ENCODE measurements at places on chromosomes 13 and 19.

DNA sequence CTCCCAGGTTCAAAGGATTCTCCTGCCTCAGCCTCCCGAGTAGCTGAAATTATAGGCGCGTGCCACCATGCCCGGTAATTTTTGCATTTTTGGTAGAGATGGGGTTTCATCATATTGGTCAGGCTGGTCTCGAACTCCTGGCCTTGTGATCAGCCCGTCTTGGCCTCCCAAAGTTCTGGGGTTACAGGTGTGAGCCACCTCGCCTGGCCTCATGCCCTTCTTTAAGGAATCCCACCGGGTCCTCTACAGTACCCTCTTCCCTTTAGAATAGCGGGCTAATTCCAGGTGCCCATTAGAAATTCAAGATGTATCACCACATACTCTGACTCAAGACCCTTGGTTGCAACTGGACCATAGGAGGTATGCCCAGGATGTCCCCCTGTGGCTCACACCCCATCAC lies 74.2 kb upstream of the ZNF536 start:
- no peak for DNase-seq

DNA sequence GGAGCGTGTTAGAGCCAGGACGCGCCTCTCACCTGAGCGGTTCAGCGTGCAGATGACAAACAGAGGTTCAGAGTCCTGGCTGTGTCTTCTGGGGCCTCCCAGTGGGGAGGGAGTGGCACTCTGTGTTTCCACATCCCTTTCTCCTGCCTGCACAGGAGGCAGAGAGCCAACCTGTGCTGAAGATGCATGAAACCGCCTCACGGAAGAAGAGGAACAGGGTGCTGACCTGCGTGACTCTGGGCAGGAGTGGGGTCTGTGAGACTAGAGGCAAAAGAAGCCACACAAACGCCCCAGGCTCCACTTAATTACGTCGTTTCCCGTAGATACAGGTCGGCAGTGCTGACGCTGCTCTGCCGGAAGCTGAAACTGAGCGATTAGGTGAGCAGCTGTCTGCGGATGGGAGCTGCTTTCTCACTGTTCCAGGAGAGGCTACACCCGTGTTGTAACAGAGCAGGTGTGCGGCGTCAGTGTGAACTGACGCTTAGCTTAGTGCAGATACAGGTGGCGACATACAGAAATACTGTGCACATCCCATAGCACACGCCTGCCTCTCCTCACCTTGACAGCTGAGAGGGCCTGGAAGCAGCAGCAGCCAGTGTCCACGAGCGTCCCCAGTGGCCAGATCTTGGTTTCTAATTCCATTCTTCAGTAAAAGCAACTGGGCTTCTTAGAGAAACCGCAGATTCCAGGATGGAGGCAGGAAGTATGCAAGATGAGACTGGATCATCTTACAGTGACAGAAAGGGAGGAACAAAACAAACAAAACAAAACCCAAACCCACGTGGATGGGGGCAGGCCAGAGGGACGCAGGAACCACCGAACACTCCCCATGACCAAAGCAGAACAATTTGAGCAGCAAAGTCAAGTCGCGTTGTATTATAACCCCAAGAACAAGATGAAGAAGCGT lies 37.7 kb upstream of the MCF2L start:
- peak; percentile 53 for DNase-seq

GRCh38 chr19:41691268-41691970 lies 3.3 kb upstream of the CEACAM7 start:
- no peak for DNase-seq

DNA sequence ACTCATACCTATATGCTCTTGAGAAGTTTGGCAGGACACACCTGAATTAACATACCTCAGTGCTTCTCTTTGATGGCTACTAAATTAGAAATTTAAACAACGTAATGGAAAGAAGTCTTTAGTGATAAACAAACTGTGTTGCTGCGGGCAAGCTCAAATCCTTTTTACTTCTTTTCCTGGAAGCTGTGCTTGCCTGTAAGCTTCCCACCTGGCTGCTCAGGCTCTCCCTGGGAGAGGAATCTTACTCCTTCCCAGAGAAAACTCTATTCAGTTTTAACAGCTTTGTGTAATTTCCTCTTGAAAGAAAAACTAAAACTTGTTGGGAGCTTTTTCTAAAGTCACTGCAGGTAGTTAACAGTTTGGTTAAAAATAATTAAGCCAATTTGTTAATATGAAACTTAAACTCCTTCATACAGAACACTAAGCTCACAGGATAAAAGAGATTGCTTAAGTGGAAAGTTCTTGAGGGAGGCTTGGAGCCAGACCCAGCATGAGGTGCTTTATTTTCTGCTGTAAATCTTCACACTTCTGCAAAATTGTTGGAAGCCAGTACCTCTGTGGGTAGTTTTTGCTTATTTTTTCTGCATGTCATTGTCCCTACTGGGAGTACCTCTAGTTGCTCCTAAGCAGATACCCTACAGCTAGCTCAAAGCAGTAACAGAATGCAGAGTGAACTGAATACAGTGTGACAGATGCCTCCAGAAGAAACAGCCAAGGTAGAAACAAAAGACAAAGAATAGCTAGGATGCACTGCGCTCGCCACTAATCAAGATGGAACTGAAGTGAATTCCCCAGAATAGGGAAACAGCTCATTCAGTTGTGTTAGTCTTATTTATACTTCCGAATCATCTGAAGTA lies 1253.0 kb downstream of the PCDH17 start:
- DNase-seq: no peak

GRCh38 chr13:36163809-36164308 lies 32.7 kb upstream of the DCLK1 start:
- DNase-seq: peak; percentile 85

- DNase-seq: no peak
Observed at GRCh38 chr19:30590596-30591229, 218.5 kb downstream of the ZNF536 start.

DNA sequence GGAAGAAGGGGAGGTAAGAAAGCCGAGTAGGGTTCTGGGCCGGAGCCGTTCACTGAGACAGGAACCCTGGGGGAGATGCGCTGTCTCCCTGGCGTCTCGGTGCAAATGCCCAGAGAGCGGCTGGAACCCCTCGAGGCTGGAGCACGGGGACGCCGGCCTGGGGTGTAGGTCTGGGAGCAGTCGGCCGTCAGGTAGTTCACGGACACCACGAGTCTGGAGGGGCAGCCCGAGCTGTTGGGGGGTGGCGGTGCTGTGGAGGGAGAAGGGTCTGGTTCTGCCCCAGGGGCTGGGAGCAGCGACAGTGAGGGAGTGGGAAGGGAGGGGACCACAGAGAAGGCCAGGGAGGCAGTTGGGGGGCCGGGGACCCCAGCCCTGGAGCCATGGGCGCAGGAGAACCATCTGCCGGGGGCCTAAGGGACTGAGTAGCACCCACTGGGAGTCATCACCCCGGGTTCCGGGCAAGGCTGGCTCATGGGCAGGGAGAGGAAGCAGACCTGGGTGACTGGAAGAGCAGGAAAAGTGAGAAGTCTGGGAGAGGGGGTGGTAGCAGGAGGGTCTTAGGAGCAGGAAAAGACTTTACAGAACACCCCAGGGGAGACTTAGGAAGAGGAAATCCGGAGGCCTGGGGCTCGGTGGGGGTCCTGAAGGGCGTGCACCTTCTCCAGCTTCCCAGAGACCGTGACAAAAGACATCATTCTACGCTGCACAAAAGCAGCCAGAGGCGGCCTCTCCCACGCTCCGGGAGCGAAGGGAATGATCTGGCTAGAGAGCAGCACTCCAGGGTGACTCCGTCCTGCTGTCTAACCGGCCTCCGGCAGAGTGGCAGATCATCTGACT lies 173.1 kb upstream of the SOX1 start:
- no peak for DNase-seq

GRCh38 chr13:54647275-54647674 lies 1618.7 kb downstream of the OLFM4 start:
- no peak for DNase-seq

DNA sequence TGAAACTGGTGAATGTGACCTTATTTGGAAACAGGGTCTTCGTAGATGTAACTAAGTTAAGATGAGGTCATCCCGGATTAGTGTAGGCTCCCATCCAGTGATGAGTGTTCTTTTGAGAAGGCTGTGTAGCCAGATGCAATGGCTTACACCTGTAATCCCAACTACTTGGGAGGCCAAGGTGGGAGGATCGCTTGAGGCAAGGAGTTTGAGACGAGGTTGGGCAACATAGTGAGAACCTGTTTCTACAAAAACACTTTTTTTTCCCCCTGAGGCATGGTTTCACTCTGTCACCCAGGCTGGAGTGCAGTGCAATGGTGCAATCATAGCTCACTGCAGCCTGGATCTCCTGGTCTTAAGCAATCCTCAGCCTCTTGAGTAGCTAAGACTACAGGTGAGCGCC lies 36.4 kb downstream of the FBN3 start:
- no peak for DNase-seq

DNA sequence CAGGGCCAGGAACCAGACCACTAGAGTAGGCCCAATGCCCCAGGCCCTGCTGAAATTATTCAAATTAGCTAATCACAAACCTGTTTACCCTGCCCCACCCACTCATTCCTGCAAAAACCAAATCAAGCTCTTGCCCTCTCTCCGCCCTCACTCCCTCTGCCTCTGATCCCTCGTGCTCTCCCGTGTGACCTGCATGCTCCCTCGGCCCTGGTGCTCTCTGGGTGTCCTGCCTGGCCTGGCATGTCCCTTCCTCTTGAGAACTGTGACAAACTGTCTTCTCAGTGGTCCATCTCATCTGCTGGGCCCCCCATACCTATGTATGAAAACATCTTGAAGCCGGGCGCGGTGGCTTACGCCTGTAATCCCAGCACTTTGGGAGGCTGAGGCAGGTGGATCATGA lies 12.2 kb upstream of the TTYH1 start:
- no peak for DNase-seq

DNA sequence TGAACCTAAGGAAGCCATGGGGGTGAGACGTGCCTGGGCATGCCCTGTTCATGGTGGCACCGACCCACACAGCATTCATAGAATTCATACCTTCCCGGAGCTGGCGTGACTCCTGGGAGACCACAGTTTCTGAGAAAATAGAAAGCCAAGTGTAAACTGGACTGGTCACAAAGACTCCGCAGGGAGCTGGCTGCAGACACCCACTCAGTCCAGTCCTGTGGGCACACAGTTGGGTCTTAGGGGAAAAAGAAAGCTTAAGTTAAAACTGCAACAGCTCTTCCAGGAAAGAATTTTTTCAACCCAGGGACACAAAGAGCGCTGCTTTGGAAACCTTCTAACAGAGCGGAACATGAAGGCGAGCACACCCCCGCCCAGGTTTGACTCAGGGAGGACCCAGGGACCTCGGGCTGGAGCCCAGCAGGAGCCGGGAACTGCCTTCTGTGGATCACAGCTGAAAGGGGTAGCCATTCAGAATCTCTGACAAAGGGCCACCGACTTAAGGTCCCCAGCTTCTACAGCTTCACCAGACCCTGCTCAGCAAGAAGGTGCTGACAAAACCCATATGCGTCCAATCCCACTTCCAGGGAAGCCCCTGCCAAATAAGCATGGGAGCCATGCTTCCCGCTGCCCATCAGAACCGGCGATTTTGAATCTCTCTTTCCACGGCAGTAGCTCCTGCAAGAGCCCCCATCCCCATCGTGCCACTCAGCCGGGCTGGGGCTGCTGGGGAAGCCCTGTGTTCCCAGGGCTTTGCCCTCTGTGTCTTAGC lies 183.7 kb downstream of the COL4A1 start:
- DNase-seq: peak; percentile 44

GRCh38 chr19:45764945-45765701 lies 3.9 kb downstream of the SIX5 start:
- no peak for DNase-seq

DNA sequence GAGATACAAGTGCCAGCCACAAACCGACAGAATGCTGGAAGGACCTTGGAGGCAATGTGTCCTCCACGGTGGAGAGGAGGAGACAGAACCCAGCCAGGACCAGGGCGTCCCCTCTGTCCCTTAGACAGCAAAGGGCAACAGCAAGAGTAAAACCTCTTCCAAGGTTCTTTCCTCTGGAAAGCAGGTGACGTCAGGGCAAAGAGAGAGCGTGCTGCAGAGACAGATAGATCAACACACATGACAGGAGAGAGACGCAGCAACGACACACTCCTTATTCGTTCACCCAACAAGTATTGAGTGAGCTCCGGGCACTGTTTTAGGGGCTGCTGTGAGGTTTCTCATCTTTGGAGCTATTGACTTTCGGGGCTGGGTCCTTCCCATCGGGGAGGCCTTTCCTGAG lies 1.3 kb upstream of the GALP start:
- no peak for DNase-seq

DNA sequence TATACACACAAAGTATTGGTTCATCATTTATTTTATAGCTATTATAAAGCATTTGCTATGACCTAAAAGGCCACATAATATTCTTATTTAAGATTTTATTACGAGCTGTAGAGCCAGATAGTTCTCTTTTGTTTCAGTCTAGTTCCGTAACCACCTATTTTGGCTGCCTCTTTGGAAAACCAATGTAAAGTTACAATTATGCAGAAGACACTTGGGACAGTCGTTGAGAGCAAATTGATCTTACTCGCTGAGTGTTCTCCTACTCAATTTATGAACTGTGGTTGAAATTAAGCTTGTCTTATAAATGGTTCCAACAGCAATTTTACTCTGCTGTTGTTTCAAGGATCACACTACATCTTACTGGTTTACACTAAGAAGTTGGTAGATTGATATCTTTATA lies 122.3 kb downstream of the SLC7A1 start:
- no peak for DNase-seq

All from SJSA1 (cell line).